Activated T-cell treated with anti-CD3 and anti-CD28 coated beads, Interleukin-2, amount 50 U/mL, for 4 hours (primary cell): ENCODE measurements at places on chromosomes 4 and X. TPM values are rescaled to one million over a fixed set of nuclear protein-coding genes. Genes with fewer than 3 reads are reported as not detected.

Gene ZMAT1
- 1.1 TPM for total RNA-seq

Gene RHOH
- 204 TPM for total RNA-seq

Gene RTL3
- total RNA-seq, result not detected

- DNase-seq, result no peak
Observed at GRCh38 chrX:10979956-10980355, 131.2 kb upstream of the HCCS start.

- DNase-seq, result no peak
Observed at GRCh38 chr4:109065006-109065405, 237.5 kb downstream of the COL25A1 start.

DNA sequence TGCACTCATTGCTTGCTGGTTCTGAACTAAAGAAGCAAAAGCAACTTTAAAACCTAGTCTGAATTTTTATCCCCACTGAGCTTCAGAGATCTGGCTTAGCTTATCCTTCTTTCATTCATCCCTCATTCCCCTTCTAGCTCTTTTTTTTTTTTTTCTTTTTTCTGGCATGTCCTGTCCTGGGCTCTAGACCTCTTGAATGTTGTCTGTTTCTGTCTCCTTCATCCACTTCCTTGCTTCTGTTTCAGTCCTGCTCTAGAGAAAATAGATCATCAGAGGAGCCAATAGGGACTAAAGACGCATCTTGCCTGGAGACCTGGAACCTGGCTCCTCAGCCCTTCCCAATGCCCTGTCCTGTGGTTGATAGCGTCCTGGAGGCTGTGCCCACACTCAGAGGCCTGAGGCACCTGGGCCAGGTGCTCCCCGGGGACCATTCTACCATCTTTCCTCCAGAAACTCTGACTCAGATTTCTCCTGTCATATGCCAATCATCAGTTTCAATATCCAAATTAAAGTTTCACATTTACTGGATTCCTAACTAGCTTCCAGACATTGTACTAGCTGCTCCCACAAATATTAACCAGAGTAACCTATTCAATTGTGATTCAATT is 115.7 kb upstream of the GATB start:
- no peak for DNase-seq

DNA sequence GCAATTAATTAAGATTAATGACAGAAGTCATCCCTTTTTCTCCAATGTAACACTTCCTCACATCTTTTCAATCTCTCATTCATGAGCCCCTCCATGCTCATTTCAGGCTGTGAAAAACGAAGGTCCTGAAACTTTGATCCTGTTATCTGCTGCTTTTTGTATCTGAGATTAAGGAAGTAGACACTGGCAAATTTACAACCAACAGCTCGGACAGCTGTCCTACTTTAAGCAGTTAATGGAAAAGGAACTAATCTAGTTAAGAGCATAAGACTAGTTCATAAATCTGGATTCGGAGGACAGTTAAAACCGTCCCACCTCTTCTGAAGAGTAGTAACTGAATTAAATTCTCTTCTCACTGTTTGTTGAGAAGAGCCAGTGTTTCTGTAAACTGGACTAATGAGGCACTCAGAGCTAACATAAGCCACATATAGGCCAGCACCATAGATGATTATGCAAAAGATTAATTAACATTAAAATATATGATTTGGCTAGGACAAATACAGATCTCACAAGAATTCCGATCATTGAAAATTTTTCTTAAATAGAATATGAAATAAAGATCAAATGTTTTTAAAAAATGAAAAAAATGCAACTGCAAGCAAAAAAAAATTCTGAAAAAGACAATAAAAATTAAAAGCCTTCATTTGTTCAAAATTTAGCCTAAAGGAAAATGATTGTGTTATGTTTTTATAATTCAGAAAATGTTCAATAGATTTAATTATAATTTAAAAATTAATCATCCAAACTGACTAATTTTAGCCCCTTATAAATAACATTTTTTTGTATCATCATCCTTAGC is 114.4 kb downstream of the ANTXR2 start:
- no peak for DNase-seq

DNA sequence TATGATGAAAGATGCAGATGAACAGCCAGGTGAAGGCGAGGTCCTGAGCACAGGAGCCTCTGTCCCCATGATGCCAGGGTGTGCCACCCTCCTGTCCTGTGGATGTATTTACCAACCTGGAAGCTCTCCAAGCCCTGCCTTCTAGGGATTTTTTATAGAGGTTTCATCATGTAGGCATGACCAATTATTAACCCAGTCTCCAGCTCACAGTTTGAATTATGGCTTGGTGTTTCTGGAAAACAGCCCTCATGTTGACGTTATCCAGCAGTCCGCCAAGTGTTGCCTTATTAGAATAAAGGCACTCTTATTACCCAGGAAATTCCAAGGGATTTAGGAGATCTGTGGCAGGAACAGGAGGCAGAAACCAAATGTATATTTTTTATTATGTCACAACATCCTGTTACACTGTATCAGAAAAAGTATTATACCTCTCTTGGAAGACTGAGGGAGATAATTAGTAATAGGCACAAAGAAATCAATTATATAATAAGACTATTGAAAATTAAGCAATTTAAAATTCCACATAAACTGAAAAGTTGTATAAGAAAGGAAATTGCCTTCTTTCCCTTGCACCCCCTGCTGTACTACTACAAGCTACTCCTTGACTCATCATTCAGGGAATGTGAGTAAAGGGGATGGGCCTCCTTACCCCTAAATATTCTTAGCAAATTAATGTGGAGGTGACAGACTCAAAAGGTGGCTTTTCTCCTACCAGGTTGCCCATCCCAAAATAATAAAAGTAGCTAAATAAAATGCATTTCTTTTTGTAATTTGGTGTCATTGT is 129.6 kb downstream of the ZNF330 start:
- DNase-seq, result no peak

GRCh38 chrX:135003876-135004623 is 13.3 kb downstream of the SMIM10 start:
- peak; percentile 85 for DNase-seq
